ENCODE measurements at places on chromosomes 1 and 21.

GRCh38 chr1:24934310-24935195 lies 4.5 kb upstream of the RUNX3 start:
- no peak for DNase-seq

DNA sequence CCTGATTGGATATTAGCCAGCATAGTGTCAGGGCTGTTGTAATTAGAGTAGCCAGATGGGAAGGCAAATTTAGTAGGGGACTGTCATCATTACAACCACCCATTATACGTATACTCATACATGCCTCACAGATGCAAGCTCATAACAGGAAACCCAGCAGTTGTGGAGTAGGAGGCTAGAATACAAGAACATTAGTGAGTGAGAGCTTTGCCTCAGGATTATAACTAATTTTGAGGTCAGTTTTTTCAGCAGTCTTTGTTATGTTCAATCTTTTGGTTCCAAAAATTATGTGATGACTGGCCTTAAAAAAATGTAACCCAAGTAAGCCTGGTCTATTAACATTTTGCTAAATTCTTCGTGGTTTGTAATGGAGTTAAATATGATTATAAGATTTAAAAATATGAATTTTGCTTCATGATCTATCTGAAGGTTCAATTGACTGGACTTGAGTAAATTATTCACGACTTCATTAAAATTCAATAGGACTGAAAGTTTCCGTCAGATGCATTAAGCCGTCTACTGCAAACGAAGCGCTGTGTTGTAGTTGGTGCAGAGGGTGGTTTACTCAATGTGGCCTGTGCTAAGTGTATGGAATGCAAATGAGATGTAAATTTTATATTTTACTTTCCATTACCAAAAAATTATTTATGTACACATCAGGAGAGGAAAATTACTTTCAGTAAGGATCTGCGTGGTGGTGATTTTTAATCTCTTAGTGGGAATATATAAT lies 48.8 kb downstream of the KCNK1 start:
- no peak for DNase-seq

DNA sequence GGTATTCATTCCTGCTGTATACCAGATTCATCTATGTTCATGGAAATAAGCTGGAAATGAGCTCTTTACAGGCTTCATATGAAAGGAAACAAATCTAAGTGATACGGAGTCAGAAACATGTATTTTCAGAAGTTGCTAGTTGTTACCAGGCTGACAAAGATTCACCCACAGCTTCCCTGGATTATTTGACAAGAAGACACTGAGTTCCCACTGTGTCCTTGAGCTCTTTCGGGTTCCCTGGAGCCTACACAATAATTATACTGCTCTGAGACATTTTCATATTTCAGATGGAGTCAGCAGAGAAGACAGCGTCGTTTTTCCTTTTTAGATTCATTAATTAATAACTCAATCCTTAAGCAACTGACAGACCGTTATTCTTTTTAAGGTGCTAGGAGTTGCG lies 29.3 kb upstream of the MTR start:
- no peak for DNase-seq

GRCh38 chr1:2360588-2361364 lies 30.6 kb downstream of the MORN1 start:
- no peak for DNase-seq

DNA sequence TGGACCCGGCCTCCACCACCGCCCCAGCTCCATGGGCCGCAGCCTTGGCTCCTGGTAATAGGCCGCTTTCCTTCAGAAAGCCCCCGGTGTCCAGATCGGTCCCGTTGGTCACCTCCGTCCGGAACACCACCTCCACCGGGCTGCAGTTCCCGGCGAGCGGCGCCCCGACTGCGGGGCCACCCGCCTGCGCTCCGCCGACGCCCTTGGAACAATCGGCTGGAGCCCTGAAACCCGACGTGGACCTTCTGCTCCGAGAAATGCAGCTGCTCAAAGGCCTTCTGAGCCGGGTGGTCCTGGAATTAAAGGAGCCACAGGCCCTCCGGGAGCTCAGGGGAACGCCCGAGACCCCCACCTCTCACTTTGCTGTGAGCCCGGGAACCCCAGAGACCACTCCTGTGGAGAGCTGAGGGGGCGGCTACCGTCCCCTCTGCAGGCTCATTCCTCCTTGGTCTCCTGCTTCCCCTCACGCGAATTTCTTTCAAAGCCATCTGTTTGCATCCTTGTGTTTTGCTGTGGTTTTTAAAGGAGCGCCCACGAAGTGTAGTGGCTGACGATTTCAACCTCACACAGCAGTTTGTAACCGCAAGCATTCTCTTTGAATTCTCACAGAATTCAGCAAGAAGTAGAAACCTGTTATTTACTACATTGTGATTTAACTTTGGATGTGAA lies 6.0 kb downstream of the FCRLB start:
- no peak for DNase-seq

GRCh38 chr1:219505886-219506285 lies 107.0 kb downstream of the ZC3H11B start:
- DNase-seq = no peak

DNA sequence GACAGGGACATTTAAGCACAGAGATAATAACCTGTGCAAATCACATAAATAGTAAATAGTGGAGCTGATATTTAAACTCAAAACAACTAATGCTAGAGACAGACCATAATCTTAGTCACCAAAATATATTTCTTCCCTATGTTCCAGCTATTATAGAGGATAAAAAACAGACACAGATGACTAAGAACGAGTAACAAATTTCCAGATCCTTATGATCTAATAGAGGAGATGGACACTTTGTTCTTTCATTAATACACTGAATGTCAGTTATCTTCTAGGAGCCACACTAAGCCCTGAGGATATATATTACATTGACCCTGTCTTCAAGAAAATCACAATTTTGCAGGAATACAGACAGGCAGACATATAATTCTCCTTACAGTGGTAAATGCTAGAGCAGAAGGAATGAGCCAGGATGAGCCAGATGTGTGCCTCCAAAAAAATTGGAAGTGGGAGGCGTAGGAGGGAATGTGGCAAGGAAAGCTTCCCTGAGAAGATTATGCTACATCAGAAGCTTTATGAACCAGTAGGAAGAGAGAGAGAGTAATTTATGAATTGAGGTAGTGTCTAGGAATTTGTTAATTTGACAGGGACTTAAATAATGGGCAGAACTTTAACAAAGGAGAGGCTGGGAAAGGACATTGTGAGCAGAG lies 395.4 kb upstream of the BEND5 start:
- no peak for DNase-seq

GRCh38 chr21:36694031-36694515 lies 4.8 kb upstream of the SIM2 start:
- no peak for DNase-seq

GRCh38 chr1:165119086-165119485 lies 237.4 kb downstream of the LMX1A start:
- DNase-seq = no peak

- DNase-seq = no peak
These were observed 5.8 kb downstream of the INKA2 start for GRCh38 chr1:111733183-111733991.

GRCh38 chr1:116130356-116130755 lies 19.2 kb downstream of the MAB21L3 start:
- DNase-seq = no peak

GRCh38 chr1:54705153-54705552 lies 10.5 kb upstream of the TTC4 start:
- DNase-seq = no peak

DNA sequence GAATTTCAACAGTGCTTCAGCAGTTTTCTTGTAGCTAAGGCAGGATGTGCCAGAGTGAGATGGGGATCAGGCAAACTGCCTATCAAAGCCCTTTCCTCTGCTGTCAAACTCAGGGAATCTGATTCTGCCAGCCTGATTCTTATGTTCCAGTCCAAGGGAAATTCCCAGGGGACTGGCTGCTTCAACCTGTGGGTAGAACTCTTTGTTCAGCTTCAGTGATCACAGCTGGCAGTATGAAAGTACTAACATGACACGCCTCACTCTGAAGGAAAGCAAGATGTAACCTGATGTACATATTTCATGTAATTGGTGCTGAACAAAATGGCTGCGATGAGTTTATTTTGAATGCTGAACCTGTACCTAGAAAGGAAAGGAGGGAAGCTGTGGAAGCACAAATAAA lies 40.1 kb upstream of the SLC5A9 start:
- DNase-seq = no peak

- no peak for DNase-seq
These were observed 65.7 kb downstream of the TMCO4 start for GRCh38 chr1:19734056-19734455.

GRCh38 chr1:3401585-3402257 lies 52.7 kb upstream of the ARHGEF16 start:
- no peak for DNase-seq

- no peak for DNase-seq
These were observed 68.9 kb upstream of the PARP1 start for GRCh38 chr1:226476648-226477319.

GRCh38 chr1:185096531-185096930 lies 51.2 kb downstream of the RNF2 start:
- DNase-seq = no peak

DNA sequence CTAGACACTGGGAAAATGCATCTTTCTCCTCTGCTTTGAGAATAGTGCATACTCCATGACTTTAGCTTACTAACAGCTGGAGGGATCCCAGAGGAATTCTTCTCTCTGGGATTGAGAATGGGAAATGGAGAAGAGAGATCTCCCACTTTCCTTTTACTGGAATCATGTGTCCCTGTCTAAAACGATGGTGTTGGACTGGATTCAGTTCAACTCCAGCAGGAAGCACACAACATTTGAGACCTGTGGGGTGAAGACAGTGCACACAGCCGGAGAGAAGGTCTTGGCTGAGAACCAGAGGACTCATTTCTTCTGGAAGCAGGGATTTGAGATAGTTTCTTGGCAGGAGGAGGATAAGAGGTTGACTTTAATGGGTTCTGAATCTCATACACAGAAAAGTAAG lies 58.7 kb downstream of the TRABD2B start:
- no peak for DNase-seq

DNA sequence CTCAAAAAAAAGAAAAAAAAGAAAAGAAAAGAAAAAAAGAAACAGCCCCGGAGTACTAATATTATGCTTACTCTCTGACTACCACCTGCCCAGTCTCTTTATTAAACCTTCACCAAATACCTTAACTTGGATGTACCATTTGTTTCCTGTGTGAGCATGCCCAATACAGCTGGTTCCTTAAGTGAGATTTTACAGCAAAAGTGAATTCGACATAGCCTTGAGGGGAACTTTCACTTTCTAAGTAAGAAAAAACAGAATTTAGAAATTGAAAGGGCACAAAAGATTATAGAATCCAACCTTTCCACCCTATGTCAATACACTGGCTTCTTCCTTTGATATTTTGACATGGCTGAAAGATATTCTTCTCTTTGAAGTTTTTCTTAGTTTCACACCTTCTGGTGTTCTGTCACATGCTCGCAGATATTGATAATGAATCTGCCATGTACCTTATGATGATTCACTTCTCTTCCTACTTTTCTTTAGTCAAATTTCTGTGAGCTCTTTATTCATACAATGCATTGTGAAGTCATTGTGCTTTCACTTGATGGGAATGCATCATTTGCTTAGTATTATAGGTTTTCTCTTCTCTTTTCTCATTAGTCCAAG lies 5.2 kb upstream of the GIPC2 start:
- no peak for DNase-seq

DNA sequence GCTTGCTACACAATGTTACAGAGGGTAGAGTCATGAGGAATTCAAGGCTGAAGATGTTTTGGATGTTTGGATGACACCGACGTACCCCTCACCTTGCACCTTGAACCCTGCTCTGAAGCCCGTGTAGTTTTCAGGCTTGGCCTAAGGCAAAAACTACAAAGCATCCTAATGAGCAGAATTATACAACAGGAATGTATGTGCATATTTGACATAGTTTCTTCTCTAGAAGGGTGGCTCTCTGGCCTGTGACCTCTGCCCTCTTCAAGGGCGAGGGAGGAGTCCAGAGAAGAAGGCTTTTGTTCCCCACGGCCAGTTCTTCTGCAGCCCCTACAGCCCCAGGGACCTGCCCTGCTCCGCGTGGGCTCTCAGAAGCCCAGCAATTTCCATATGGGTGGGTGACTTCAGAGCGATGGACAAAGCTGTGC lies 43.3 kb downstream of the L1TD1 start:
- no peak for DNase-seq

DNA sequence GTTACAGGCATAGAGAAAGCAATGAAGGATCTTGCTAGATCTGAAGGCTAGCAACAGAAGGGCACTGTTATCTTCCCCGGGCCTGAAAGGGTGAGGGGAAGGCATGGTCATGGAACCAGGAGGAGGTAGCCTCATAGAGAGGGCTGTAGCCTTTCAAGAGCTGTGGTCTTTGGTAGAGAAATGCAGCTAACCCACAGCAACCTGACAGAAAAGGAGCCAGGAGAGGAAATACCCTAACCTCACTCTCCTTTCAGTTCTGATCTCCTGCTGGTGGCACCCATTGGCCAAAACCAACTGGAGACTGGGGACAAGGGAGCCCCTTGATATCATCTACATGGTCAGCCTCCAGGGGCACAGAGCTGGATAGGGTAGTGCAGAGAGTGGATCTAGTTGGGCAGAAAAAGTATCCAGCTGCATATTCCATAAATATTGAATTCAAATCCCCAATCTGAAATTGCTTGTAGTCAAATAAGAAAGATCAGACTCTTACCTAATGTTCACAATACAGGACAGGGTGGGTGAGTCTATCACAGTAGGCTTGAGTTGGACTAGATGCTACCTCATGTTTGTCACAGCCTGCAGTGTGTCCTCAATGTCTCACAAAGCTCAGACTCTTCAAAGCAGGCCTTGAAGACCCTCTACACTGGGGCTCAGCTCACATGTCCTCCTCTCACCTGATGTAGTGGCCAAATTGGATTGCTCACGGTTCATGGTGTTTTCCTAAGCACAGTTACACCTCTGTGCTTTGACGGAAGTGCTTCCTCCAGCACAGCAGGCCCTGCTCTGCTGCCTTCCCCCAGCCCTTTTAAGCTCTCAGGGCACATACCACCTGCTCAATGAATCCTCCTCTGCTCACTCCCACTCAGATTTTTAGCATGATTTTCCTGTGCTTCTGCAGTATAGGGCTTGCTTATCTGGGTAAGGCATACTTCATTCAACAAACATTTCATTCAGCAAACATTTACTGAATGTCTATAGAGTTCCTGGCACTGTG lies 74.1 kb upstream of the JUN start:
- no peak for DNase-seq

GRCh38 chr21:45913886-45914285 lies 67.7 kb upstream of the COL6A1 start:
- no peak for DNase-seq

DNA sequence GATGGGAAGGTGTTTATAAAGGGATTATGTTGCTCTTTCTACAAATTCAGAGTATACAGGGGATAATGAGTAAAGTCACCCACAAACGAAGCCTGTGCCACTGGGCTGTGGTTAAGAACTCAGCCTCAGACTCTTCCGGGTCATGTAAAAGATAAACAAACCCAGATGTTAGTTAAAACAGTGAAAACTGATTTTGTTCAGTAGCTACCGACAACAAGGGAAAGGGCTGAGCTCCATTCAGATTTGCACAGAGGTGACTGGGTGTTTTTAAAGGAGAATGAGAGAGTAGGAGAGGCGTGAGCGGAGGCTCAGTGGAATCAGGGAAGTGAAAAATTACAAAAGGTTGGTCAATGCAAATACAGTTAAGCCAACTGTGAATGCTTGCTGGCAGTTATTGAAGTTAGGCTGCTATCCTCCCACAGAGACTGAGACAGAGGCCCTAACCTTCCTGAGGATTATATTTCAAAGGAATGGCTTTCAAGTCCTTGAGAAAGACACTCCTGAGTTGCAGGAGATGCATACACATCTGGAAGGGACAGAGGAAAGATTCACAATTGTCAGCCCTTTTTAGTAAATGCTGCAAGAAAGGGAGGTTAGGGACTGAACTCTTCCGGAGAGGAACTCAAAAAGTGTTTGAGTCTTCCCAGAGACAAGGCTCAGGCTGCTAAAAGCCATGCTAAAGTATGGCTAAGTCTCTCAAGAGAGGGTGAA lies 29.9 kb upstream of the SAMD13 start:
- DNase-seq = no peak

- DNase-seq = no peak
These were observed 41.3 kb upstream of the LRP8 start for GRCh38 chr1:53369034-53369750.
